ENCODE measurements at places on chromosomes 6 and 20.

DNA sequence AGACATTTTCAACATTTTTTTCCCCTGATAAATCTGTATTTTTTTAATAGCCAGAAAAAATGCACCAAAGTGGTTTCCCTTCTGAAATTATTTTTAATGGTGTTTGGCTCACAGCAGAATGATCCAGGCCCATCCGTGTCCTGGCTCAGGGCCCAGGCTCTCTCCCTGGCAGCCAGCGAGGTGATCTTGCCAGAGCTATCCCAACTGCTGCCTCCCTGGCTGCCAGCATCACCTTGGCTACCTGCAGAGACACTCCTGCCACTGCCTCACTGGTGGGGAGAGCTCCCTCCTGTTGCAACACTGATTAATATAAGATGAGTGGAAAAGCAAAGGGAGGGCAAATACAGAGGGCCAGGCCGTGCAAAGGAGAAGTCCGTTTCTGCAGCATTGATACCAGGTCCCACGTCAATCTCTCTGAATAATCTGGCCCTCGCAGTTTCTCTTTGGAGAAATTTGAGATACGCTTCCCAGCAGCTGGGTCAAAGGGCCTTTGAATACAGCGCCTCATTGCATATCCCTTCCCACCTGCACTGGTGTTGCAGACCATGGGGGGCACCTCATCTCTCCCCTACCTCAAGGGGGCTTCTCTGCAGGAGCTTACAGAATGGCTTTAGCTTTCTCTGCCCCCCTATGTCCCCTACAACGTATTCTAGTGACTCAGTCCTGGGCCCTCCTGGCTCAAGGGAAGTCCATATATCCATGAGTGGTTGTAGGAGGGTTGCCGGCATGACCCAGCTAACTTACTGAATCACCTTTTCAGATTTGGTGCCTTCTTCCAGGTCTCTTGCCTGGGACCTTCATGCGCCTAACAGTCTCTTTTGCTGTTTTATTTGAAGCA, 12.8 kb upstream of the DSTN start:
- no peak for DNase-seq

- DNase-seq: no peak
These were observed 118.6 kb downstream of the PREX1 start for GRCh38 chr20:48709058-48709691.

- DNase-seq: peak; percentile 25
These were observed 60.3 kb downstream of the VTA1 start for GRCh38 chr6:142207265-142207877.

GRCh38 chr6:97939440-97940168, 656.6 kb upstream of the MMS22L start:
- DNase-seq: no peak

DNA sequence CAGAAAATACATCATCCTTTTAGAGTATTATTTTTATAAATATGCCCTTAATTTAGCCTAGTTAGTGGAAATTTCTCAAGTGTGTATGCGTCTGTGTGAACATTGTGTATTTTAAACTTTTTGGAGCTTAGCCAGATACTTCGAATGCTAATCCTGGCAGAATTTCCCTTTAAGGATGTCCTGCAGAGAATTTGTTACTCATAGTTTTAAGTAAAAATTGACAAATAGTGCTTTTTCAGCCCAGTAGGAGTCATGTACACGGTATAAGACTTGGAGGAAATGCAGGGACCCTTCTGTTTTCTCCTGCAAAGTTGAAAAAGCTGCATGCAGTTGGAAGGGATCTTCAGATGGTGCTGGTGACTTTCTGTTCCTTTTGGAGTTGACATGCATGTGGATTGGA, at the start of gene FHL5:
Gene FHL5 (plus strand): TSS at position 243 of the 400 bp plus-strand sequence. CDS start 40,486 bp downstream, outside the sequence.
- DNase-seq: no peak

DNA sequence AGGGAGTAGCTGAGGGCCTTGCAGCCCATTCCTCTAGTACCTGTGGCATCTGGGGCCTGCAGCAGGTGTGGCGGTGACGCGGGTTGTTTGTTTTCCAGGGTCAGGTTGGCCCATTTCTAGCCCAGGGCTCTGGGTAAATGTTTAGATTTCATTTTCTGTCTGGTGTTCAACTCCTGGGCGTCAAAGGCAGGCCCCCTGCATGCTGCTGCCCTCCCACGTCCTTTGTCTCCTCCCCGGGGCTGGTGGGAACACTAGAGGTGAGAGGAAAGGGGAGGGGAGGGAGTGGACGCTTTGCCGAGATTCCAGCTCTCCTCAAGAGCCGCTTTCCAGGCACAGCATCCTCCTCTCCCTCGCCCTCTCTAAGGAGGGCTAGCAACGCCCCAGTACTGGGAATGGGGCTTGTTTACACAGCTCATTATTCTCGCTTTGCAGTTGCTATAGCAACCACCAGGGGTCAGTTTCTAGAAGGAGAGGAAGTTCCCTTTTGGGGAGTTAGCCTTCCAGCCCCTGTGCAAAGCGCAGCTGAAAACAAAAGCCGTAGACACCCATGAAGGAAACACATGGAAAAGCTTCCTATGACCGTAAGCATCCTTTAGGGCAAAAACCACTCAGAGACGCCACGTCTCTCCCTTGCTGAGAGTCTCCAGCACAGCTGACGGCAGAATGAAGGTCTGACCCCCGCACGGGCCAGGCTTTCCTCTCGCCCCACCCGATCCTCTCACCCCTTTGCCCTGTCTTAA, 170.6 kb downstream of the LY86 start:
- peak; percentile 69 for DNase-seq

- no peak for DNase-seq
These were observed 13.0 kb upstream of the PFDN4 start for GRCh38 chr20:54194724-54195438.

GRCh38 chr6:1641343-1641885, 31.7 kb downstream of the FOXC1 start:
- no peak for DNase-seq

DNA sequence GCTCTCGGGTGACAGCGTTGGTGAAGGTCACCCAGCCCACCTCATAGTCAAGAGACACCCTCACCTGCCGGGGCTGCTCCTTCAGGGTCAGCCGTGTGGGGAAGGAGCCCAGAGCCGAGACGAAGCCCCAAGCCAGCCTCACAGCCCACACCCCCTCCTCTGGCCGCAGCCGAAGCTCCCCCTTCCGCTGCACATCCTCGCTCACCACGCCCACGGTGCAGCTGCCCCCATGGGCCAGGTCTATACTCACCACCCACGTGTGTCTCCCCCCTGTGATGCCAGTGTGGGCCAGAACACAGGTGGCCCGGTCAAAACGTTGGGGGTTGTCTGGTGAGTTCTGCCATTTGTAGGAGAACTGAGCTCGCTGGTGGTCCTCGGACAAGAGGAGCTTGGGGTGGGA, 7.0 kb downstream of the TRIM10 start:
- no peak for DNase-seq

DNA sequence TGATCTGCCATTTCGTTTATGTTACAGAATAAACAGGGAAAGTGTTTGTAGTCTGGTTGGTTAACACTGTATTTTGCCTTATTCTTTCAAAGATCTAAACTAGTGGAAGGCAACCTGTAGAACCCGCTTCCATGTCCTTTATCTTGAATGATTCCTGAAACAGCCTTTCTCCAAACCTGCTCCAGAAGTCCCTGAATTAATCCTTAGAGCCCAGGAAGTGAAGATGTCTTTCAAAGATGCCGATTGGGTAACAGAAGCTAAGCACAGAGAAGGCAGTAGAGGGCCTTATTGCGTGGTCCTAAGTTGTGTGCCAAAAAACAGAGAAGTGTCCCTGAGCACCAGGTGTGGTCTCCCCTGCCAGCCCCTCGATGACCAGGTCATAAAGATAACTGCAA, 19.2 kb upstream of the ZSCAN16 start:
- no peak for DNase-seq

GRCh38 chr6:105382958-105383357, 19.9 kb downstream of the PREP start:
- DNase-seq: no peak

- no peak for DNase-seq
These were observed 968 bp downstream of the LAMA2 start for GRCh38 chr6:128883906-128884305.

DNA sequence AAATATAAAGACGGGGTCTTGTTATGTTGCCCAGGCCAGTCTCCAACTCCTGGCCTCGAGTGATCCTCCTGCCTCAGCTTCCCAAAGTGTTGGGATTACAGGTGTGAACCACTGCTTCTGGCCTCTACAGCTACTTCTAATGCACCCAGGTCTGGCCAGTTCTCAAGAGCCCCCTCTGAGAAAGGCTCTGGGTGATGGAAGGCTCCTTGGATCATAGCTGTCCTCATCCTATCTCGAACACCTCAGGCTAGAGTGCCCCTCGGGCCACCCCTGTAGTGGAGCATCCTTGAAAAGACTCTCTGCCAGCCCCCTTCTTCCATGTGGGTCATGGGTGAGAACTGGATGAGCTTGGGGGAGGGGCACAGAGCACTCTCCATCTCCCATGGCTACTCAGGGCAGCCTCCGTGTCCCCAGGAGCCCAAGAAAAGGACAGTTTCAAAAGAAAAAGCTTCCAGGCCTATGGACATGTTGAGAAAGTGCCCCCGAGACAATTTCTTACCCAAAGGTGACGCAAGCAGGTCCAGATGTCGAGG, 714 bp upstream of the MYLK2 start:
- DNase-seq: no peak

GRCh38 chr6:158908606-158909005, 89.4 kb upstream of the EZR start:
- DNase-seq: no peak

DNA sequence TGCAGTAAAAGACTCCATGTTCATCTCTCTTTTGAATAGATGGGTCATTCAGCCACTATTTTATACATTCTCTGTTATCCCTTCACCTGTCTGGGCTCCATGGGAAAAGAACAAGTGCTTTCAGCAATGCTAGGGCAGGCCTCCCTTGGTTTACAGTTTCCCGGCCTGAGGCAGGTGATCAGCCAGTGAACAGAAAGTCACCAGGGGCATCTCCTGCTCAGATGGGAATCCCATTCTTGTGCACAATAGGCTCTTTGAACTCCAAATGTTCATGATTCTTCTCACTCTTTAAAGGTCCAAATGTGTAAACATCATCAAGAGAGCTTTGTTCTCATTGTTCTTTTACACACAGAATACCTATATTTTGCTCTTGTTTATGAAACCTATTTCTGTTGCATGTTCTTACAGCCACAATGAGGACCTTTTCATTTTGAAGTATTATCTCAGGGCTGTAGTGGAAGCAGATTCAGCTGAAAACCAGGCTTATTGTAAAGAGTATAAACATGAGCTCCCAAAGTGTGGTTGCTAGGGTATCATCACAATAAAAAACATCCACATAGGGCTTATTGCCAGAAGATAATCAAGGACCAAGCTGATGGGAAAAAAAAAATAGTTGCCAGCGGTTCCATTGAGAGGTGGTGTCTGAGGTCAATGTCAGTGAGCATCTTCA, 267.1 kb upstream of the SGK1 start:
- DNase-seq: no peak

GRCh38 chr6:18302561-18303439, 38.5 kb upstream of the DEK start:
- no peak for DNase-seq

- no peak for DNase-seq
These were observed 59.5 kb upstream of the MPC1 start for GRCh38 chr6:166442131-166442685.

GRCh38 chr6:149544646-149545257, 1.1 kb downstream of the PPIL4 start:
- no peak for DNase-seq

DNA sequence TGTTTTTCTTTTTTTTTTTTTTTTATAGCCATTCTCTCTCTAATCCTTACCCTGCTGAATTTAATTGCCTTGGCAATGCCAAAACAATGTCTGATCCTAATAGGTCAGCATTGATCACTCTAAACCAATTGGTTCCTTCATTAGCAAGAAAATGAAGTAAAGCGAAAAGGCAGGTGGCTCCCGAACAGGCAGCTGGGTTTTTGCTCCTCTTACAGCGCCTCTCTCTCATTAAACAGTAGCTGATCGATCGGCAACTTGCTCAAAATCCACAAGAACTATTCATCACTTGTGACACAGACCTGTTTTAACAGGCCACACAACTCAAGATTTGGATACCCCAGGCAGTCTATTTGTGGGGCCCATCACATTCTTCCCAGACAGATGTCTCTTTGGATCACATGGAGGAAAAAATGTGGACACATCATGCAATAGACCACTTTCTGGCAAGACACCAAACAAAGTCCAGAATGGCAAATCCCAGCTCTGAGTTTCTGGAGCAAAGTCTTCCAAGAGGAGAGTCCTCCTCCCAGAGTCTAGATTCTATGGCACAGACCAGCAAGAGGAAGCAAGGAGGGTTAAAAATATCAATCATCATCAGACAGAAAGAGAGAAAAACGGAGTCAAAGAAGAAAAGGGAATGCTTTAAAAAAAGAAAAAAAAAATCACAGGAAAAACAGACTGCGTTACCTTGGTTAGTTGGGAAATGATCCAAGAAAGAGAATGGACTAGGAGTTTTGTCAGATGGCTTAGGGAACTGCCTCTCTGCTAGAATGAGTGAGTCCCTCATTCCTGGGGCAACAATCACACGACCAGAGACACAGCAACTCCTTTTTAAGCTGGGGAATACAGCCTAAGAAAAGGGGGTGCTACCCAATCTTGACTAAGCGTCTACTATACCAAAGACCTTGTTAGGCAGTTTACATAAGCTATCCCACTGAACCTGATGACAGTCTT, 247.8 kb downstream of the BTBD9 start:
- DNase-seq: no peak

- peak; percentile 13 for DNase-seq
These were observed 1.9 kb upstream of the BMP2 start for GRCh38 chr20:6765469-6766058.

DNA sequence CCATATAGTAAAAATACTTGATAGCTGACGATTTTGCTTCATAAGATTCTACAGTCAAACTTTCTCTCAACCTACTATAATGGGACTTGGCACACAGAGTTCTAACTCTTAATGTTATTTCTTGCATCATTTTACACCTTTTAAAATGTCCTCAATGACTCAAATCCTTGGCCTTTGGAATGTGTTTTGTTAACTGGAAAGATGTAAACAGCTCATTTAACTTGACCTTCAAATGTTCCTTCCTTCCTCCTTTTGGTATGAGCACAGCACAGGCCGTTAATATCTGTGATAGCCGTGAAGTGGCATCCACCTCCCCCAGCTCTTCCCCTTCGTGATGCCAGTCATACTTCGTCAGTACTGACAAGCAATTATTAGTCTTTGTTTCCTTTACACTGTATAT, 972.0 kb upstream of the CITED2 start:
- no peak for DNase-seq

GRCh38 chr20:56382696-56383095, 9.3 kb downstream of the AURKA start:
- DNase-seq: no peak

- DNase-seq: no peak
These were observed 207.4 kb downstream of the SOX4 start for GRCh38 chr6:21800948-21801438.

DNA sequence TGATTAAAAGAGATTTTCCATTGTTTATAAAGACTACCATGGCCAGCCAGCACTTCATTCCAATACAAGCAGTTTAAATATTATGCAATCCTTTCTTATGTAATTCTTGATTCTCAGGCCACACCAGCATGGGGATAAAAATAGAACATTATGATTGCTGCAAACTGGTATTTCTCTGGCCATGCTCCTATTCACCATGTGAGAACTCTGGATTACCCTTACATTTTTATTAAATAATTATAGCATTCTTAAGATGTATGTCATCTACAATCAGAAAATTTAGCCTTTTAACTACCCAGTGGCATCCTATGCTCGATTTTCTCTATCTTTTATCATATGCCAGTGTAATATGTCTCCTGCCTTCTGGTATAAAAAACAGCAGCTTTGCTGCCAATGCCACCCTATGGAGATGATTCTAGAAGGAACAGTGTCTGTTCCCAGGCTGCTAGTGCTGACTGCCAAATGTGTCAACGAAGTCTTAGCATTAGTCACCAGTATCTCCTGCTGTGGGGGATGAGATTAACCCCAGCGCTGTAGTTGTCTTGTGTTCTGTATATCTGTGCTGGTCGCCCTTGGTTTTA, 501.4 kb downstream of the BCKDHB start:
- DNase-seq: no peak
